Stimulated activated memory B cell treated with anti-CD40 and anti-IgM and Interleukin-4, amounts not matched to agents 10 μg/mL and 1 μg/mL and 100 μg/mL, for 72 hours (primary cell): ENCODE measurements at places on chromosomes 16 and 17.

DNA sequence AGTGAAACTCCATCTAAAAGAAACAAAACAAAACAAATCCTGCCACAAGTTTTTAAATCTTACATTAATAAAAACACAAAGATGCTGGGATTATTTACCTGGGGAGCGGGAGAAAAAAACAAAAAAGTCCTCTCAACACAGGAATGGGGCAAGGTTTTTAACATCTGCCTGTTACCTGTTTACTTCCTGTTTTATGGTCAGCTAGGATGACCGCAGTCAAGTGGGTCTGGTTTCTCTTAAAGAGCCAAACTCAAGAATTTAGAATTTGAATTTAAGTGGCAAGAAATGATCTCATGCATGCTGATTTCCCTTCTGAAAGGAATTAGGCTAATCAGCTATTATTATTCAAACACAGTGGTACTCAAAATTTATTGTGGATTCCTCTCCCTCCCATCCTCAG lies 39.7 kb upstream of the TBC1D3K start:
- H3K4me1 ChIP-seq, result peaks cover 11% of the 10 kb centered on the region
- H3K27me3 ChIP-seq, result peaks cover 26% of the 10 kb centered on the region

- H3K27me3 ChIP-seq, result peaks cover 8% of the 10 kb centered on the region
- H3K27ac ChIP-seq, result no peak overlapping the region
- no peak for ATAC-seq
- peaks cover 11% of the 10 kb centered on the region for H3K36me3 ChIP-seq
- no peak overlapping the region for H3K4me3 ChIP-seq
- peaks cover 11% of the 10 kb centered on the region for H3K4me1 ChIP-seq
These were observed 149.5 kb downstream of the TRIM37 start for GRCh38 chr17:58956997-58957724.

- H3K36me3 ChIP-seq, result no peaks in the 10 kb centered on the region
- peaks cover 2% of the 10 kb centered on the region for H3K27me3 ChIP-seq
- H3K4me1 ChIP-seq, result no peaks in the 10 kb centered on the region
These were observed 74.9 kb downstream of the VAT1L start for GRCh38 chr16:77863250-77863649.

GRCh38 chr17:56699186-56699894 lies 105.8 kb downstream of the NOG start:
- H3K4me1 ChIP-seq, result no peaks in the 10 kb centered on the region
- H3K36me3 ChIP-seq, result no peaks in the 10 kb centered on the region
- H3K27me3 ChIP-seq, result peaks cover 26% of the 10 kb centered on the region
- H3K4me3 ChIP-seq, result no peak overlapping the region
- H3K27ac ChIP-seq, result no peak overlapping the region

GRCh38 chr16:82192665-82193064 lies 22.6 kb upstream of the MPHOSPH6 start:
- H3K4me3 ChIP-seq, result no peak overlapping the region
- H3K27ac ChIP-seq, result peak overlapping the region; percentile 76
- peaks cover 14% of the 10 kb centered on the region for H3K27me3 ChIP-seq
- H3K4me1 ChIP-seq, result peaks cover 24% of the 10 kb centered on the region

GRCh38 chr17:17170346-17170985 lies 35.7 kb downstream of the PLD6 start:
- ATAC-seq, result no peak
- no peak overlapping the region for H3K4me3 ChIP-seq
- H3K27me3 ChIP-seq, result no peaks in the 10 kb centered on the region
- H3K4me1 ChIP-seq, result peaks cover 40% of the 10 kb centered on the region
- peaks cover 67% of the 10 kb centered on the region for H3K36me3 ChIP-seq

GRCh38 chr17:28698253-28698941 lies 13.3 kb downstream of the PROCA1 start:
- H3K4me3 ChIP-seq, result no peak overlapping the region
- H3K27me3 ChIP-seq, result no peaks in the 10 kb centered on the region
- no peak for ATAC-seq
- H3K4me1 ChIP-seq, result no peaks in the 10 kb centered on the region
- peaks cover 79% of the 10 kb centered on the region for H3K36me3 ChIP-seq

DNA sequence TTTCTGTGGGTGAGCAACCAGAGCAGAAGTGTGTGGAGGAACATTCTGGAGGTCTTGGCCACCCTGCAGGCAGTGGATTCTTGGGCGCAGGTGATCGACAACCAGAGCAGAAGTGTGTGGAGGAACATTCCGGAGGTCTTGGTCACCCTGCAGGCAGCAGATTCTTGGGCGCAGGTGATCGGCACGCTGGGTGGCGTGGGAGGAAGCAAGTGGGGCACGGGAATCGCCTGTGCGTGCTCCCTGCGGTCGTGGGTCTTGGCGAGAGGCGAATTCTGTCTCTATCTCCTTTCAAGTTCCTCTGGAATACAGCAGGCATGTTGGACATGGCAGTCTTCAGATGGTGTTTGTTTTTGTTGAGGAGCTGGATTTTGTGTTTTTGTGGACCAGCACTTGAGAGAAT lies 30.7 kb upstream of the ZNF750 start:
- H3K4me3 ChIP-seq, result peak overlapping the region; percentile 15
- peak overlapping the region; percentile 57 for H3K27ac ChIP-seq
- peaks cover 75% of the 10 kb centered on the region for H3K4me1 ChIP-seq
- H3K27me3 ChIP-seq, result peaks cover 10% of the 10 kb centered on the region
- no peak for ATAC-seq

DNA sequence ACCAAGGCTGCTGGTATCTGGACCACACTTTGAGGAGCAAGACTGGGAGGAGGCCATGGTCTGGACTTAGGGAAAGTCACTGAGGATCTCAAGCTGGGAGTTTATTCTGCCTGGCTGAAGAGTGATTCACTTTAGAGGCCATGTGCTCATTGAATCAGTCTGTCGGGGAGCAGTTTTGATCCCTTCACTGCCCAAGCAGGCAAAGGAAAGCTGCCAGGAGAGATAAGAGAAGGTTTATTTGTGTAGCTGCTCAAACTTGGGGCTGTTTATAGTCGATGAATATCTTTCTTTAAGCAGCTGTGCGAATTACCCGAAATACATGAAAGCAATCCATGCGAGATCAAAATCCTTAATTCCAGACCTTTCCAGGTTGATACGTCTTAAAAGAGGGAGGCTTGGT lies 544.4 kb upstream of the EEF2KMT start:
- no peaks in the 10 kb centered on the region for H3K4me1 ChIP-seq
- ATAC-seq, result no peak
- H3K27me3 ChIP-seq, result no peaks in the 10 kb centered on the region
- H3K27ac ChIP-seq, result no peak overlapping the region
- no peaks in the 10 kb centered on the region for H3K36me3 ChIP-seq

DNA sequence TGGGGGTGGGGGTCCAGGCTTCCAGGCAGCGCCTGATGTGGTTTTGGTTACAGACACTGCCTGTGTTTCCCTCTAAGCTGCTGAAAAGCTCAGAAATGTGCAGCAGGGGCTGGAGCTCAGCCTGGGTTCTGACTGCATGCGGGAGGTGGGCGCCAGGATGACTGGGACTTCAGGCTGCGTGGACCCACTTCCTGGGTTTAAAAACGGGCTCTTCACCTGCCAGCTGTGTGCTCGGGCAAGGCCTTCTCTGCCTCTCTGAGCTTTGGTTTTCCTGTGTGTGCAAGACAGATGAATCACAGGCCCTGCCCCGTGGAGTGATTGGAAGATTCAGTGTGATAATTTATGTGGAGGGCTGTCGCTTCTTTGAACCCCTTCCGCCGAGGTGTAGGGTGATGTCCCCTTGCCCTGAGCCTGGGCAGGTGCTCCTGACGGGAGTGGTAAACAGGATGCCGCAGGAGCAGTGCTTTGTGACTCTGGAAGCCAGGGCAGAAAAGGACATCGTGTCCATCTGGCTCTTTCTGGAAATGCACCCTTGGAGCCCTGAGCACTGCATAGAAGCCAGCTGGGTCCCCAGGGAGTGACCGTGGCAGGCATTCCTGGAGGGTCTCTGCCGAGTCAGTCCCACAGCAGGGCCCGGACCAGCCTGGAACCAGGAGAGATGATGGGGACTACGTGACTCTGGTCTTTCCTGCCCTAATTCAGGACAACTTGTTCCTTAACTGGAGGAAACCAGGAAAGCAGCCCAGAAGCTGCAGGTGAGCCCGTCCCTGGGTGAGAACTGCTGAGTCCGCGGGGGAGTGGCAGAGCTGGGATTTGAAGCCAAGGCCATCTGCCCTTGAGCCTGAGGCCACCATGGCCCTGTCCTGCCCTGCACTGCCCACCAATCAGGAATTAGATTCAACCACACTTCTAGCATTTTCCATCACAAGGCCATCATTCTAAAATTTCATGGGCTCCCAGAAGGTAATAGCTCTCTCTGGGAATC lies 28.5 kb upstream of the SLC7A5 start:
- peaks cover 22% of the 10 kb centered on the region for H3K27me3 ChIP-seq
- no peak for ATAC-seq
- peaks cover 39% of the 10 kb centered on the region for H3K4me1 ChIP-seq
- H3K27ac ChIP-seq, result peak overlapping the region; percentile 95

GRCh38 chr17:31481783-31482081 lies 90.3 kb downstream of the RAB11FIP4 start:
- H3K4me3 ChIP-seq, result no peak overlapping the region
- ATAC-seq, result no peak
- peaks cover 4% of the 10 kb centered on the region for H3K4me1 ChIP-seq
- peaks cover 9% of the 10 kb centered on the region for H3K27me3 ChIP-seq
- H3K36me3 ChIP-seq, result no peaks in the 10 kb centered on the region
- no peak overlapping the region for H3K27ac ChIP-seq

DNA sequence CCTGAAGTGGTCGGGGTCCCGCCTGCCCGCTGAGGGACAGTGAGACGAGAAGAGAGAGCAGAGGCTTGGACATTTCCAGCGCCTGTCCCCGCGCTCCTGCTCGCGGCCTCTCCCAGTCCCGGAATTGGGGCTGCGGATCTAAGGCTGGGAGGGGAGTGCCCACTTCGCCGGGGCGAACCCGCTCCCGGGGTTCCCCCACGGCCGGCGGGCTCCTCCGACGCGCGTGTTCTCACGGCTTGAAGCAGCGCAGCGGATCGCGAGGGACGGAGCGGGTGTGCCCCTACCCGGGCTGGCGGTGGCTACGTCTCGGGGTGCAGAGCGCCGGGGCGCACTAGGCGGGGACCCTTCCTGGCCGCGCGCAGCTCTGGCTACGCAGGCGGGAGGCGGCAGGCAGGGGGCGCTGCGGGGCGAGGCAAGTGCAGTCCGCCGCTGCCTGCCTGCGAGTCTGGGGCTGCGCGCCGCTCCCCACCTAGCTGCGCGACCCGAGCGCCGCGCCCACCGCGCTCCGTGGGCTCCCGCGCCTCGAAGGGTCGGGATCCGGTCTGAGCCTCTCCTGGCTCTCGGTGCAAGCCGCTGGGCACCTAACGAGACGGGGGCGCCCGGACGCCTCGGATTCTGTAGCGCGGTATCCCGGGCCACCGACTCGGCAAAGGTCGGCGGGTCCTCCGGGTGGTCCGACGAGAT lies 1.2 kb downstream of the NGFR start:
- H3K27ac ChIP-seq, result no peak overlapping the region
- H3K27me3 ChIP-seq, result peaks cover 55% of the 10 kb centered on the region
- no peaks in the 10 kb centered on the region for H3K36me3 ChIP-seq
- H3K4me1 ChIP-seq, result peaks cover 36% of the 10 kb centered on the region
- H3K4me3 ChIP-seq, result peak overlapping the region; percentile 67

DNA sequence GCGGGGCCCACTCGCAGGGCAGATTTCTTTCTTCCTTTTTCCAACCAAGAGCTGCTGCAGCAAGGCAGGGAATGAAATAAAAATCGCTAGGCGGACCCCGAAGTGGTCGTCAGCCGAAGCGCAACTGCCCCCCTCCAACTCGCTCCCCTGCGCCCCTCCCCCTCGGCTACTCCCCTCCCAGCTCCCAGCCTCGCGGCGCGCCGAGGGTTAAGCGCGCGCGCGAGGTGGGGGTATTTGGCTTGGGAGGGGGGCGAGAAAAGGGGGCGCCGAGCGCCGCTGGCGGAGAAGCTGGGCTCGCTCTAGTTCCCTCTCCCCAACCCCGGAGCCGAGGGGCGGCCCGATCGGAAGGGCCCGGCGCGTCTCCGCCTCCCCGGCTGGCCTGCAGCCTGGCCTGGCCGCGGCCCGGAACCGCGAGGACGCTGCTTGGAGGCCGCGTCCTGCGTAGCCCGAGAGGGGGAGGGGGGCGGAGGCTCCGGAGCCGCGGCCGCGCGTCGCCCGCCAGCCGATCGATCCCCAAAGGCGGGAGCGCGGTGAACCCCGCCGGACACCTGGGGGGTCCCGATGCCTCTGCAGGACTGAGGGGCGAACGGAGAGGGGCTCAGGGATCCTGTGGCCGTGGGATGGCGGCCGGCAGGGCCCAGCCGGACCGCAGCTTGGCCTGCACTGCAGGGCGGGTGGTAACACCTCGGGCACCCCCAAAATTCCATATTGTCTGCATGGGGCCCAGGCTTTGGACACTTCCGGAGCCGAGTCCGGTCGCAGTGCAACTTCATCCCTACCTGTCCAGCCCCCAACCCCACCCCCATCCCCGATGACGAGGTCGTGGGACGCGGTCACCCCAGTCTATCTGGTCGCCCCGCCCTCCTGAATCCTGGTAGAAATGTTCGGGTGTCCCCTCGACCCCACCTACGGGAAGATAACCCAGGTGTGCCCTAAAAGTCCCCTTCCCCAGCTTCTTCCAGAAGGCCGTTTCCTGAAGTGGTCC lies 4.9 kb upstream of the CBX4 start:
- no peaks in the 10 kb centered on the region for H3K36me3 ChIP-seq
- no peak overlapping the region for H3K27ac ChIP-seq
- no peak for ATAC-seq
- peaks cover 44% of the 10 kb centered on the region for H3K4me1 ChIP-seq
- peaks cover 61% of the 10 kb centered on the region for H3K27me3 ChIP-seq

DNA sequence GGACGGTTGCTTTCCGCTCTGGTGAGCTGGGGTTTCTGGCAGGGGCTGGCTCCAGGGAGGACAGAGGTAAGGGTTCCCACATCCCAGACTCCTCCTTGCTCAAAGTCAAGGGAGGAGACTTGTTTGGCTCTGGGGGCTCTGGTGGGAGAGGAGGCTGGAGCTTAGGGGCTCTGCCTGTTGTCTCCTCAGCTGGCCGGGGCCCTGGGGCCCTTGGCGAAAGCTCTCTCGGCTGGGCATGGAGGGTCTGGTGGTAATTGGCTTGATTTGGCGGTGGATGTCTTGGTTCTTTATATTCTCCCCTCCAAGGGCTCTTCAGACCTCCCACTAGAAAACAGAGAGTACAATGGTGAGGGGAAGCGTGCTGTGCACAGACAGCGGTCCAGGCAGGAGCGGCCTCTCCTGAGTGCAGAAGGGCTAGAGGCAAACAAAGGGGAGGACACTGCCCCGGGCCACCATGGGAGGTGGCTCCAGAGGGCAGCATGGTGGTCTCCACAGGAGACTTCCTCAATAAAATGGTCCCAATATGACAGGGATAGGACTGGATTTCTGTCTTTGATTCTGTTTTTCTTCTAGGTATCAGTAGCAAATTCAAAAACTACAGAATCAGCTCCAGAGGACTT lies 5.7 kb upstream of the SPATA32 start:
- H3K36me3 ChIP-seq, result peaks cover 62% of the 10 kb centered on the region
- peak overlapping the region; percentile 28 for H3K4me3 ChIP-seq
- H3K27ac ChIP-seq, result peak overlapping the region; percentile 67
- no peaks in the 10 kb centered on the region for H3K27me3 ChIP-seq
- H3K4me1 ChIP-seq, result peaks cover 37% of the 10 kb centered on the region
